AG20443 (cell line): ENCODE measurements at places on chromosomes 16 and 17.
A peak's percentile ranks its signal among the peaks of the same experiment; 100 is the strongest.

DNA sequence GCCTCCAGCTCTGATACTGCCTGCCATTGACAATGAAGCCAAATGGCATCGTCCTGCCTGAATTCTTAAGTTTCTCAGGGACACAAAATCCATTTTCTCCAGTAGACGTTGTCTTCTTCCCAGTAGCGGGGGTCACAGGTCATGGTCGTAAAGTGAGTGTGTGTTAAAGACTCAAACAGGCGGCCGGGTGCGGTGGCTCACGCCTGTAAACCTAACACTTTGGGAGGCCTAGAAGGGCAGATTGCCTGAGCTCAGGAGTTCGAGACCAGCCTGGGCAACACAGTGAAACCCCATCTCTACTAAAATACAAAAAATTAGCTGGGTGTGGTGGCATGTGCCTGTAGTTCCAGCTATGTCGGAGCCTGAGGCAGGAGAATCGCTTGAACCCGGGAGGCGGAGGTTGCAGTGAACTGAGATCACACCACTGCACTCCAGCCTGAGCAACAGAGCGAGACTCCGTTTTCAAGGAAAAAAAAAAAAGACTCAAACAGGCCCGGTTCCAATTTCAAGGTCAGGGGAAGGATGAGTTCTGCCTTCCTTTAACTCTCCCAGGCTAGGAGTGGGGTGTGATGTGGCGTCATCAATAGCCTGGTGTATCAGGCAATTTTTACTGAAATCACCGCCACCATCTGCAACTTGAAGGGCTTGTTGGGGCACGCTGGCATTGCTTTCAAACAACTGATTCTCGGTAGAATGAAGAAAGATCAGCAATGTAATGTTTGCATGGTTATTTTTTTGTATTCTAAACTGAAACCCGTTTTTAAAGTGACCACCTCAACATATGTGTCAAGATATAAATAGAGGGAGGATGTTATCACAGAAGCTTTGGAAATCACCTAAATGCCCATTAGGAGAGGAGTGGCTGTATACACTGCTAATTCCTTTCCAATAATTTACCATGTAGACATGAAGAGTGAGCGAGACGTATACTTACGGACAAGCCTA lies 91.0 kb downstream of the WSCD1 start:
- DNase-seq: no peak

- peak; percentile 10 for DNase-seq
These were observed 801 bp downstream of the VPS35 start for GRCh38 chr16:46688101-46688653.

DNA sequence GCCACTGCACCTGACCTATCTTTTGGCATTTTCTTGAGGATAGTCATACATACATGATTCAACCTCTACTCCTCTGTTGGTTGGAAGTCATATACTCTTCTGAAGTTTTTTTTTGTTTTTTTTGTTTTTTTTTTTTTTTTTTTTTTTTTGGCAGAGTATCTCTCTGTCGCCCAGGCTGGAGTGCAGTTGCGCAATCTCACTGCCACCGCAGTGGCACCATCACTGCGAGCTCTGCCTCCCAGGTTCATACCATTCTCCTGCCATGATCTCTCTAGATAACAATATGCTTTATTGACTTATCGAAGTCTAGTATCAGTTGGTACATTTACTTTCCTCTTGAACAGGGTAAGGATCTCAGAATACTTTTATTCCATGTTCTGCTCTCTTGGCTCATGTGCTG lies 224.2 kb upstream of the WSCD1 start:
- no peak for DNase-seq

- DNase-seq: no peak
These were observed 131.3 kb downstream of the MSI2 start for GRCh38 chr17:57387575-57387974.

GRCh38 chr17:78923660-78924453 lies 1.3 kb downstream of the TIMP2 start:
- DNase-seq: peak; percentile 56

DNA sequence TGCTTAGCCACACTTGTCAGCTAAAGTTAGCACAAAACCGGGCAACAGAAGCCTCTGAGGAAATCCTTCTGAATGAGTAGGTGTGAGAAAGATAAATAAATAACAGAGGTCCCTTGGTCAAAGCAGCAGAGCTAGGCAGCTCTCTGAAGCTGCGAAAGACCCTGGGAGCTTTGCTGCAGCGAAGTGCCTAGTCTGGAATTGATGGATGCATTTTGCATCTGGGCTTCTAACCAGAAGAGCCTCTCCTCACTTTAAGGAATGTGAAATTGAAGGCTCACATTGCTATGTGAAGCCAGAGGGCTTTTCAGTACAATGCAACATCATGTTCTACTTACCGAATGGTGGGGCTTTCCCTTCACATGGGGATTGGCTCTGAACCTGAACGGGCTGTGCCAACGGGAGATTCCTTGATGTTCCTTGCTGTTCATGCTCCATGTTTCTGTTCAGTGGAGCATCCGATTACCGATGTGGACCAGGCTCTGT lies 274.6 kb downstream of the HS3ST3B1 start:
- DNase-seq: peak; percentile 48

- peak; percentile 58 for DNase-seq
These were observed 1.2 kb downstream of the RTN4RL1 start for GRCh38 chr17:2023692-2024571.

- peak; percentile 85 for DNase-seq
These were observed 732 bp downstream of the ULK2 start for GRCh38 chr17:19867079-19867328.

DNA sequence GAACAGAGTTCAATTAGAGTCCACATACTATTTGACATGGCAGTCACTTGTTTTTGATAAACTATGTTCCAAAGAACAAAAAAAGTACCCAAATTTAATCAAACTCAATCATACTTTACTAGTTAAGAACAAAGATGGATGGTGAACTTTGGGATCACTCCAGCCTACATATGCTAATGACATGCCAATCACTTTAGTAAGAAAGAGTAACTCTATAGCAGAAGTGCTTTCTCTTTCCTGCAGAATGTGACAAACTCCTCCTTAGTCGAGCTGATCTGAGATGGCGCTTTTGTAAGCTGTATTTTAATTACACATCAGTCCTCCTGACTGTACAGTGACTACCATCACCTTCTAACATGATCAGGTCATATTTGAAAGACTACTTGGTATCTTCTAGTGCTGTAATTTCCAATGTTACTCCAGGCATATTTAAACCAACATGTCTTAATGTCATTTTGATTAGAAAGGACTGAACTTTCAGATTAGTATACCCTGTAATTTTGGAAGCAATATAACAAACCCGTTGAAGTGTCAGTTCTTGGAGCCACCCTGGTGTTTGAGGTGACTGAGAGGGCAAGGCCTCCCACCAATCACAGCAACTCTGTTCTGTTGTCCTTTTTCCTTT lies 4.1 kb downstream of the NETO2 start:
- DNase-seq: no peak

DNA sequence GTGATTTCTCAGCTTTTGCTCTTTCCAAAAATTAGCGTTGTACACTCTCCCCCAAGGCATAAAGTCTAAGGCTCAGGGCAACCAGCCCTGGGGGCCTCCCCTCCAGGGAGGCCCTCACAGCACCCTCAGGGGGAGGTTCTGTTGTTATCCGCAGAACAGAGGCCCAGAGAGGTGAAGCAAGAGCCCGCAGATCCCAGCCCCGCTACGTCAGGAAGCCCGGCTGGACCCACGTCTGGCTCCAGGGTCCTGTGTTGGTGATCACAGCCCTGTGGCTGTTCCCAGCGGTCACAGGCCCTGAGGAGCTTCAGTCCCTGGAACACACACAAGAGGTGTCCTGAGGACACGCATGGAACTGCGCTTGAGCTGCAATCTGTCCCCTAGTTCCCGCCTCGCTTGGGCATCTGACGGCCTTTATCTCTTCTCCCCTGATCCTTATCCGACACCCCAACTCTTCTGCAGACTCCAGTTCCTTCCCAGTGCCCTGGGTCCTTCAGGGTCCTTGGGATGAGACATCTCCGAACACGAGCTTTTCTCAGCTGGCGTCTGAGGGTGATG lies 1.1 kb upstream of the ZG16B start:
- no peak for DNase-seq

- DNase-seq: no peak
These were observed 17.5 kb downstream of the CHMP6 start for GRCh38 chr17:81009136-81009535.

DNA sequence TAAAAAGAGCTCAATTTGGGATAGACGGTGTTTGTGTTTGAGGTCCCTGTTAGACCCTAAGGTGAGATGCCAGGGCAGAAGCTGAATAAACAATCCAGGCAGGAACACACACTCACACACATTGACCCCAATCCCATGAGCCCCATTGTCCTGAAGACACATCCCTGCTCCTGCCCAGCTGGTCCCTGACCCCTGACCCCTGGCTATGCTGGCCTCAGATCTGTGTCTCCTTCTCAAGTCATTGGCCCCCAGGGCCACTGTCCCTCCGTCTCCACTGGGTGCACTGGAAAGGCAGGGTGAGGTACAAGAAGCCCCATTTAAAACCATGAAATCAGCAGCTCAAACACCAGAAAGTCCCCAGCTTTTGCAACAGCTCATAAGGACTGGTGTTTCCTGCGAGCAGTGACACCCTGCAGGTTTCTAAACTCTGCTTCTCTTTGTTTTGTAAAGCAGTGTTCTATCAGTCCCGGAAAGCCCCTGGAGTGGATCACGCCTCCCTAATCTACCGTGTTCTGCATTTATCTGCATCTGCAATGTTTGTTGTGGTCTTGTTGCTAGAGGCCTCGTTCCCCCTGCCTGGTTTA lies 18.0 kb upstream of the ASGR2 start:
- DNase-seq: no peak

DNA sequence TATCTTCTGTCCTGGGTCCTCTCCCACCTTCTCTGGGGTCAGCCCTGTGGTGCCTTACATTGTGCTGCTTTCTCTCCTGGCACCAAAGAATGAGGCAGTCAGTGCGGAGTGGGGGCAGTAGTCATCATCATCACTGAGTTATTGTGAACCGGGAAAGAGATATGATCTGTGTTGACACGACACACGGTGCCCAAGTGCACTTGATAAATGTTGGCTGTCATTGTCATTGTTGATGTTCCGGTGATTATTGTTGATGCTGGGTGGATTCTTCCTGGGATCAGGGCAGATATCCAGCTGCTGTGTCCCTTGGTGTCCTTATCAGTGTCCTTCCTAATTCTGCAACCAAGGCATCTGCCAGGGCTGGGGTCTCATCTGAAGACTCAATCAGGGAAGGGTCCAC lies 121.7 kb downstream of the ABCC6 start:
- DNase-seq: no peak

DNA sequence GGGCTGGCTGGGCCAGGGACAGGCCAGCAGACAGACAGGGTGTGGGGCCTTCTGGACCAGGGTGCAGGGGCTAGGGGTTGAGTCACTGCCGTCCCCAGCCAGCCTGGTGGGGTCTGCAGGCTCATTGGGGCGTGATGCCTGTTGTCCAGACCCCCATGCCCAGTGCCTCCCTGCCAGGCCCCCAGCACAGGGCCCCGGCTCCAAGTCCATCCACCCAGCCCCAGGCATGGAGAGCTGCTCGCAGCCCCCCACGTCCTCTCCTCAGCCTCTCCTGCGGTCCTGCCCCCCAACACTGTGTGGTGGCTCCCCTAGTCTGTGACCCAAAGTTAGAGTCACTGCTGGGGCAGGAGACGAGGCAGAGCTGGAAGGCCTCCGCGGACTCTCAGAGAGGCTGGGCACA lies 7.0 kb upstream of the PKMYT1 start:
- no peak for DNase-seq

DNA sequence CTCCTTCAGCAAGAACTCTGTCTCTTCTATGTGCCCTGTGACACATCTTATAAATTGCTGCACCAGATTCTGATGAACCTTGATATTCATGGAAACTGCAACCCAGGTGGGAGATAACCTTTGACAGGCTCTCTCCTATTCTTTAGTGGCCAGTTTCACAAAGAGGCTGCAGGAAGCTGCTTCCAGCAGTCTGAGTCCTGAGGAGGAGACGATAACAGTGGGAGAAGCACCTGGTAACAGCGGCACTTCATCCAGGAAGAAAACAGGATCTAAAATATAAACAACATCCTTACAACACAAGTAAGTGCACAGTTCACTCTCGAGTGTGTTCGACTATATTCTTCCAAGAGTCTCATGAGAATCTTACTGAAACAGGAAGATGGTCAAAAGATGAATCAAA lies 180.1 kb downstream of the MAP2K6 start:
- no peak for DNase-seq

GRCh38 chr17:17269926-17270773 lies 10.9 kb downstream of the COPS3 start:
- no peak for DNase-seq

DNA sequence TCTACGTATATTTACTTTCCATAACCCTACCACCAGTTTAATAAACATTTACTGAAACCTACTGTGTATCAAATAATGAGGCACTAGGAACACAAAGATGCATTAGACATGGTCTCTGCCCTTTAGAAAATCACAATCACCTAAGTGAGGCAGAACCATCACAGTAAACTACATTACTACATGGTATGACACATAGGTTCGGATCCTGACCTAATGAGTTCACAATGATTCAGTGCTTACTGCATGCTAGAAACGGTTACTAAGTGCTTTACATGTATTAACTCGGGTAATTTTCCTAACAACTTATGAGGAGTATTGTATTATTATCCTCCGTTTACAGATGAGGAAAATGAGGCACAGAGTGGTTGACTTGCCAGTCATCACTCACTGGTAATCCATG lies 5.2 kb upstream of the SYNRG start:
- peak; percentile 54 for DNase-seq

- no peak for DNase-seq
These were observed 61.8 kb downstream of the SMG6 start for GRCh38 chr17:2241823-2242222.

GRCh38 chr16:68786685-68787418 lies 49.8 kb downstream of the CDH1 start:
- DNase-seq: peak; percentile 48

GRCh38 chr17:83080858-83081683 lies 1.7 kb downstream of the METRNL start:
- peak; percentile 69 for DNase-seq

DNA sequence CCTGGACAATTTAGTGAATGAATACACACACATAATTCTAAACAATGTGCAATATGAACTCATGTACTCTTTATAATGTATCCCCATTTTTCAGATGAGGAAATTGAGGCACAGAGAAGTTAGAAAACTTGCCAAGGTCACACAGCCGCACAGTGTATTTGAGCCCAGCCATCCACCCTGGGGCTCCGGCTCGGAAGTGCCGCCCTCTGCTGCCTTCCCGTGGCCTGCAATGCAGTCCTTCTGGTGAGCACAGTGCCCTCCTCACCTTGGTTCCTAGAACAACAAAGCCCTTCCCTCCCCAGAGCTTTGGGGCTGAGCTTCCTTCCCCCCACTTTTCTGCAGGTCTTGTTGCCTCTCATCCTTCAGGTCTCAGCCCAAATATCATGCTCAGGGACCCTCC lies 63.7 kb downstream of the C16orf78 start:
- no peak for DNase-seq

- no peak for DNase-seq
These were observed 512.4 kb downstream of the CDH13 start for GRCh38 chr16:83138976-83139690.

GRCh38 chr17:27299384-27300049 lies 5.6 kb downstream of the WSB1 start:
- no peak for DNase-seq

GRCh38 chr17:48612854-48613691 lies 2.0 kb downstream of the HOXB8 start:
- DNase-seq: peak; percentile 69
